ENCODE measurements at places on chromosomes 1 and 21.

- no peak for DNase-seq
These were observed 17.8 kb downstream of the VPS45 start for GRCh38 chr1:150085406-150085805.

DNA sequence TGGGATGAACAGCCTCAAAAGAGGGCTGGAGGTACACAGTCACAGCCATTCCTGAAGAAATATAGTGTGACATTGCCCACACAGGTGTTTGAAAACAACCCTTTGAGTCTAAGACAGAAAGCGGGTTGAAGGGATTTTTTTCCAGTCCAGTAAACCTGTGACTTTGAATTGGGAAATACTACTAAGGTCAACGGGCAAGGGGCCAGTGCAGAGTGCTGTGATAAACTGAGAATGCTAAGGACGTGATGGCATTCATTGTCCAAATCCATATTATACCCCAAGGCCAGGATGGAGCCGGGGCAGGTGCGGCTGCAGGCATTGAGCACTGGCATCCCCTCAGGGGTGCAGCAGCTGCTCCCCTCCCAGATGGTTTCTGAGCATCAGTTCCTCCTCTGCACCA is 36.6 kb downstream of the KIAA0040 start:
- DNase-seq = no peak

DNA sequence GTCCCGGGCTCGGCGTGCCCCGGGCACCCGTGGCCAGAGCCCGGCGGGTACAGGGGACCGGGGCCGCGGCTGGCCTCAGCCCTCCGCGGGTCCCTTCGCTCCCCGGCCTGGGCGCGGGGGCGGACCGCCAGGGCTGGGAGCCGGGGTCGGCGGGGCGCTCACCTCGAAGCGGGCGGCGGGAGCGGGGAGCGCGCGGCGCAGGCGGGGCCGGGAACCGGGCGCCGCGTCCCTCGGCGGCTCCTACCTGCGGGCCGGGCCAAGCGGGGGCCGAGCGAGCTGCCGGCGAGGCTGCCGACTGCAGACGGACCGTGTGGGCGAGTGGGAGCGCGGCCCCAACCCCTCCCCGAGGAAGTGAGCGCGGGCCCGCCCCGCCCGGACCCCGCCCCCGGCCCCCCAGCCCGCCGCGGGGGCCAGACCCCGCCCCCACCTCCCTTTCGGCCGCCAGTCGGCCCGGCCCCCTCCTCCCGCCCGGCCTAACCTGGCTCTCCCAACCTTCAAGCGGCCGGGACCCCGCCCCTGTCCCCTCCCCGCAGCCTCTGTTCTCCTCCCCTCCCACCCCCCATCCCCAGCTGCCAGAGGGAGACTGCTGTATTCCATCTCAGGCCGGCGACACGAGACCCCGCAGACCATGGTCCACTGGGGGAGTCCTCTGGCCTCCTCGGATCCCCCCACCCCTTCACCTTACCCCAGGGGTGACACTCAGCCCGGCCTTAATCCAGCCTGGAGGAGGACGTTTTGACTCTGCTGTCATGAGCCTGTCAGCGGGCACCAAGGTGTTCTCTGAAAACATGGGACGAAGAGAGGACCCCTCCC is at the start of gene FHL3:
Gene FHL3 (minus strand): TSS at position 320 of the 813 bp plus-strand sequence. CDS start 6,102 bp downstream, outside the sequence.
- no peak for DNase-seq

DNA sequence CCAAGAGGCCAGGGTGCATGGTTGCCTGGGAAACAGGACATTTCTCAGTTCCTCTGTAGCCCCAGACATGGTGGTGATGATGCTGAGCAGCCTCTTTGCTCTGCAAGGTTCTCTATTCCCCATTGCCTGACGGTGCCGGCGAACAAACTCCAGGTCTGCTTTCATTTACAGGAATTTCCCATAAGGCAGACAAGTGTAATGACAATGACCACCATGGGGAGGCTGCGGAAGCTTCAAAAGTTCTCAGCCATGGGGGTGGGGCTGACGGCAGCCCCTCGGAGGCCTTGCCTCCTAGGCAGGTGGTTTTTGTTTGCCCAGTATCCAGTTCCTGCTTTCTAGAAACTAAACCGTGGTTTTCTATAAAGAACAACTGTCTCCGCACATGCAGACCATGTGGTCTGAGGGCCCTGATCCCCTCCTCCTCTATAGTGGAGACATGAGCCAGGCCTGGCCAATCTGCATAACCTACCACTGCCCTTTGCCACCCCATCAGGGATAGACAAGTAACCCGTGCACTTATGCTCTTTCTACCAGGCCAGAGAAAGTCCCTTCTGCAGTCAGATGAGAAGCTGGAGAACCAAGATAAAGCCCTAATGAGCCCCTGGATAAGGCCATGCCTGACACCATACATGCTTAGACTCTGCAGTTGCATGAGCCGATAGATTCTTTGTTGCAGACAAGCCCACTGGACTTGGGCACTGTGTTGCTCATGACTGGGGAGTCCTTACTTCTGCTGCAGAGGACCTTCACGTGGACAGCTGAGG is 54.1 kb downstream of the LDLRAD2 start:
- DNase-seq = no peak

- no peak for DNase-seq
These were observed 100.6 kb downstream of the CRYAA start for GRCh38 chr21:43269440-43269839.

DNA sequence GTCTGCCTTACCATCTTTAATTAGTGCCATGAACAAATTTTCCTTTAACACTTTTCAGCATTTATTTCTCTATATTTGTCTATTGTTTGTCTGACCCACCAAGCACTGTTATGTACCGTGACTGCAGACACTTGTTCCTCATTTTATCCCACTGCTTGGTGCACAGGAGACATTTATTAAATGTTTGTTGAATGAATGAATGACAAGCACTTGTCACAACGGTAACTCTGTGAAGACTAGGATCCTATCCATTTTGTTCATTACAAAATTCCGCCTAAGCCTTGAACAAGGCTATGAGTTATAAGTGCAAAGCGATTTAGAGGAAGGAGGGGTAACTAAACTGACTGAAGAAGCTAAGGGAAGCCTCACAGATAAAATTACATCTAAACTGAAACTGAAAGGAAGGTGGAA is 379 bp upstream of the STRIP1 start:
- DNase-seq = no peak

GRCh38 chr1:226635456-226635941 is 86.9 kb downstream of the STUM start:
- no peak for DNase-seq

DNA sequence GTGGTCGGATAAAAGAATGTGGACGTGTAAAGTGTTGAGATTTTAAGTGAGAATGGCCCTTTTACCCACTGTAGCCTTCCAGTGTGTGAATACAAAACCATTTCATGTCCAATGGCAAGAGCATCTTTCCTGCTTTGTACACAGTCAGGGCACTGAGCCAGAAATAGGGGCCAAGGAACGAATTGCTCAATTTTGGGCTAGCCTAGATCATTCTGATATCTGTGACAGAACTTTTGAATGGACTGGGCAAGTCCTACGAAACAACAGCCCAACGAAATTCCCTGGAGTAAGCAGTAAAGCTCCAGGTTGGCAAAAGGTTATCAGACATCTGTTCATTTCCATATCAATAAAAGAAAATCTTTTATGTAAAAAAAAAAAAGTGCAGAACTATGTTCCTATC is 5.5 kb downstream of the KIF26B start:
- no peak for DNase-seq

GRCh38 chr1:196467230-196467925 is 140.9 kb downstream of the KCNT2 start:
- DNase-seq = no peak

- no peak for DNase-seq
These were observed 286.3 kb upstream of the SGIP1 start for GRCh38 chr1:66247415-66248208.

DNA sequence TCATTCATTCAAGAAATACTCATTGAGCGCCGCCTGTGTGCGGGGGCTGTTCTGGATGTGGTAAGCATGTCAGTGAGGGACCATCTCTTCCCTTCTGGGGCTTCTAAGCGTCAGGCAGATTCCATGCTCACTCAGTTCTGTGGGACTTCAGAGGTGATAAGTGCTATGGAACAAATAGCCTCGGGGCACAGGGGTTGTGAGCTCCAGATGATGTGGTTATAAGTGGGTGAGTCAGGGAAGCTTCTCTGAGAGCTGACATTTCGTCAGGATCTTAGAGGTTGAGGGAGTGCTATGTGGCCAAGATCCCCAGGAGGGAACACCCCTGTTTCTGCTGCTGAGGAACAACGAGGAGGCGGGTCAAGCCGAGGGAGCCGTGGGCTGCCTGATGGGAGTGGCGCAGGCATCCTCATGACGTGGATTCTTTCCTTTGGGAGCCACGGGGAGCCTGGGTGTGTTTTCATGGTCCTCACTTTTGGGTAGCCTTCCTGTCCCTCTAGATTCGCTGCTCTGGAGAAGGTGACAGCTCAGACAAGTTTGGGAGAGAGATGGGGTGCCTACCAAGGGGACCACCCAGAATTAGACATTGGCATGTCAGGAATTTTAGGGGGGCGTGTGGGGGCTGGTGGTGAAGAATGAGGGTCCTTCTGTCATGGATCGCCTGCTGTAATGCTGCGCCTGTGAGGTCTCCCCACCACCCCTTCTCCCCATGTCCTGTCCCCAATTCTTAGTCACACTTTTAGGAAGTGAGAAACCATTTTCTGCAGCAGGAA is 38.5 kb downstream of the HUNK start:
- DNase-seq = no peak

GRCh38 chr1:70083519-70083918 is 121.9 kb downstream of the LRRC40 start:
- DNase-seq = no peak

- DNase-seq = no peak
These were observed 746 bp downstream of the AK4 start for GRCh38 chr1:65148548-65149350.

GRCh38 chr1:31822766-31823165 is 6.9 kb upstream of the SPOCD1 start:
- DNase-seq = no peak

GRCh38 chr1:220703305-220703704 is 13.1 kb downstream of the C1orf115 start:
- DNase-seq = no peak

GRCh38 chr1:86741947-86742572 is 37.7 kb downstream of the SH3GLB1 start:
- DNase-seq = no peak

- DNase-seq = no peak
These were observed 13.8 kb downstream of the CASZ1 start for GRCh38 chr1:10782491-10783244.

DNA sequence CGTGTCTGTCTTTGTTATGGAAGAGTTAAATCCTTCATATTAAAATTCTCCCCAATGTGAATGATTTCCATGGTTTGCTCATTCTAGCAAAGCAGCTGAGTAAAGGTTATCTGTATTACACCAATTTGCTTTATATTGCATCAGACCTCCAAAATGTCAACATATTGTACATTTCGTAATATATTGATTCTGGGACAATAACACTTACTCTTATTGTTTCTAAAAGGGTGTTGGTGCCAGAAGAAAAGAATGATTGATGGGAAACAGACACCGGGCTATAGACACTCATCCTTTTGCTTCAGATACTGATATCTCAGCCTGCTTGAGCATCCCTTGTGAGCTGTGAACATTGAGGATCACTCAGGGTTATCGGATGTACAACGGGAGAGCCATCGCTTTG is 7.0 kb downstream of the NTNG1 start:
- DNase-seq = no peak

DNA sequence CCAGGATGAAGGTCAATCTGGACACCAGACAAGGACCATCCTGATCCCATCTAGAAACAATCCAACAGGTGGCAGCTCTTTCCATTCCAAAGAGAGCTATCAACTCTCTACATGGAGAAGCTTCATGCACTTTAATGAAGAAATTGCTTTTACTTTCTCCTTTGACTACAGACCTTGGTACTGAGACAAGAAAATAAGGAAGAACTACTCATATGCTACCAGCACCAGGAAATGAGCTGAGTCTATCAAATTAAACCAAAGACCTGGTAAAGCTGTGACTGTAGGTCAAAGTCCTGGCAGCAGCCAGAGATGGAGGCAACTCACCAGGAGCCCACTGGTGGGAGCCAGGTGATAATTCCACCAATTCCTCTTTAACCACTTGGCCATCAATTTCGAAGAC is 64.3 kb upstream of the LRRC8B start:
- DNase-seq = no peak

- no peak for DNase-seq
These were observed 5.2 kb upstream of the FNDC10 start for GRCh38 chr1:1605034-1605591.

DNA sequence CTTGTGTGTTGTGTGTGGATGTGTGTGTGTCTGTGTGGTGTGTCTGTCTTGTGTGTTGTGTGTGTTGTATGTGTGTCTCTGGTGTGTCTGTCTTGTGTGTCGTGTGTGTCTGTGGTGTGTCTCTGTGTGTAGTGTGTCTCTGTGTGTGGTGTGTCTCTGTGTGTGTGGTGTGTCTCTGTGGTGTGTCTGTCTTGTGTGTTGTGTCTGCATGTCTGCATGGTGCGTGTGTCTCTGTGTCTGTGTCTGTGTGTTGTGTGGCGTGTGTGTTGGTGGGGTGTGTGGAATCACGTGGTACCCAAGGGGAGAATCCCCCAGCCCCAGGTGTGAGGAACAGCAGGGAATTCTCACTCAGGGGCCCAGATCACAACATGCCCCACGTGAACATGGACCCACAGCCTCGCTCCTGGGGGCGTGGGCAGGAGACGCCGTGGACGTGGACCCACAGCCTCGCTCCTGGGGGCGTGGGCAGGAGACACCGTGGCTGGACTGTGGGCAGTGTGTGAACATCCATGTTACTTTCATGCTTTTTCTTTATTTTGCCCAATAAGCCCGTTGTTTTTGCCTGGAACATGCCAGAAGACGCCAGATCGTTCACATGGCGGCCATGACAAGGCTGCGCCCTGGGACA is 67.8 kb downstream of the SLC19A1 start:
- no peak for DNase-seq

- no peak for DNase-seq
These were observed 17.4 kb upstream of the GPR137B start for GRCh38 chr1:236124965-236125364.

- no peak for DNase-seq
These were observed 381.5 kb downstream of the OMA1 start for GRCh38 chr1:58165073-58165472.

- DNase-seq = no peak
These were observed 15.6 kb downstream of the FMO1 start for GRCh38 chr1:171263901-171264300.

- DNase-seq = no peak
These were observed at the start of gene THBS3 for GRCh38 chr1:155207806-155208540. Gene THBS3, minus strand, starts transcription at chr1:155207897. Its CDS starts 21 bp downstream, at chr1:155207876.

DNA sequence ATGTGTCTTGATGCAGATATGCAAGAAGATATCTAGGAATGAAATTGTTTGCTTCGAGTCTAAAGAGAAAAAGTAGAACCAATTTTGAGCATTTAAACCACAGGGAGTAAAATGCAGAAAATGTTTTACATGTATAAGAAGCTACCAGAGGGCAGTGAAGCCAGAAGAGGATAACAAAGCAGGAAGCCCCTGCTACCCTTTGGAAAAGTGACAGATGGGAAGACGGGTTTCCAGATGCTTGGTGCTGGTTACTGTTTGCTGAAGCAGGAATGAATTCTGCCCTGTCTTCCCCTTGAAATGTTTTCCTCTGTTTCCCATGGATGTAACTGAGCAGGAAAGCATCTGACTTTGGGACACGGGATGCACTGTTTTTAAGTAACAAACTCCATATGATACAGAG is 822.2 kb downstream of the MRPL39 start:
- DNase-seq = no peak
